Naive thymus-derived CD4-positive, alpha-beta T cell (primary cell): ENCODE measurements at places on chromosomes 7 and 10.

DNA sequence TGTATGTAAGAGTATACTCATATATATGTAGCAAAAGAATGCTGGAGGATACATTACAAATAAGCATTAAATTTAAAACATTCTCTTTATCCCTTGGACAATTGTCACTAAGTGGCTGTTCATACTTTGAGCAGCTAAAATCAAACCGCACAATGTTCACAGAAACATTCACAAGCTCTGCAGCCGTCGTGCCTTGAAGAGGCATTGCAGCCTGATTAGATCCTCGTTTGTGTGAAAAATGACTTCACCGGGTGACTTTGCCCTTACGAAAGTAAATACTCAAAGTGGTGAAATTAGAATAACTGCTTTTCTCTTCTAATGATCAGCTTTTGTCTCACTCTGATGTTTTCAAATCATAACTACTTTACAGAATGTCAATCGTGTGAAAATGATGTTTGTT is 319.0 kb downstream of the GFRA1 start:
- DNase-seq = no peak

GRCh38 chr10:114665406-114665805 is 7.3 kb upstream of the ABLIM1 start:
- no peak for DNase-seq

DNA sequence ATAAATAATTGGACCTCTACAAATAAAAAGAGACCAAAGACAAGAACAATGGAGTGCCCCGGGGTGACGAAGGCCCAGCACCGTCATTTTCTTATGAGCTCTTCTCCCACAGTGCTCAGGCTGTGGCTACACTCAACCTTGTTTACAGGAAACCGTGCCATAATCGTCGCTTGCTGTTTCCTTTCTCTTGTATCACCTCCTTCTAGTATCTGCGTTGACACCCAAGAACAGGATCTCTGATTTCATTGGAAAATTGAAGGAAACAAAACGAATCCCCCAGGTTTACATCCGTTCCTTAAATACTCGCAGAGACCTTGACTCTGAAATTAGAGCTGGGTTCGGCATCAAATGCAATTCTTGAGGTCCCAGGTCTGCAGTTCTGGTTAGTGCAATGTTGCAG is 1.7 kb upstream of the IGFBP3 start:
- DNase-seq = no peak

GRCh38 chr7:38744746-38745145 is 113.6 kb upstream of the AMPH start:
- DNase-seq = no peak

DNA sequence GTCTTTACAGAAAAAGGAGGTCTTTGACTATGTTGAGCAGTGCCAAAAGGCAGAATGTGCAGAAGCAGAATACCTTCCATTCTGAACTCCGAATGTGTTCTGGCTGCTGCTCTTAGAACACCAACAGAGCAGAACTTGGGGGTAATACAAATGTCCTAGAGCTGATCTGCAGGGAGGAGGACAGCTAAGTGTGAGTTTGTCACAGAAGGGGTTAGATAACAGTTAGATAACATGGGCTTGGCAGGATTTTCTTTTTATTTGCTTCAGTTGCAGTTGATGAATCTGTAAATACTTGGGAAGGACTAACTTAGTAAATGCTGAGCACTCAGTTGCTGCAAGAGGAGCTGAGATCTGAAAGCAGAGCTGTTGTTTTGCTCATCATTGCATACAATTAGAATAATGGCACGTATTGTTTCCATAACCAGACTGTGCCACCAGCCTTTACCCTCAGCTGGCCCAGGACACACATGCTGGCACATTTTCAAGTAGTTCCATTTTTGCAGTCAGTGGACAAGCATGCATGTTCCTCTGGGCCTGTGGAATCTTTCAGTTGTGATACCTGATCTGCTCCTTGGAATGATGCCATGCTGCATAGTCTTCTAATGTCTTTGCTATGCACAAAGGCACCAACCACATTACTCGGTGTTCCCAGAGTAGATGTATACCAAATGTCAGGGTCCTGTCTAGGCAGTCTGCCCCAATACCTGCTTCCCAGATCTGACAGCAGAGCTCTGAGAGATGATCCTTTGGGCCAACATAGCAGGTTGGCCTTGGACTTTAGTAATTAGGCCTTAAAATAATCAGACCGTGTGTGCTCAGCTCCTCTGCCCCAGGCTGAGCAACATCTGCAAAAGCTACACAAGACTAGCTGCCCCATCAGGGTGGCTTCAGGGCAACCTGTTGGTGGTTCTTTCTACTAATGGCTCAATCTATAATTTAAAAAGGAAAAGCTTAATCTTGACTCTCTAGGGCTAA is 55.7 kb downstream of the GSDME start:
- no peak for DNase-seq
